Activated CD4-positive, alpha-beta T cell treated with anti-CD3 and anti-CD28 coated beads for 36 hours (primary cell): ENCODE measurements at places on chromosomes 16 and 17. TPM values are rescaled to one million over a fixed set of nuclear protein-coding genes. Genes with fewer than 3 reads are reported as not detected.

Gene CHAD
- total RNA-seq, result not detected

Gene HOXB6
- total RNA-seq, result not detected

Gene CX3CL1
- total RNA-seq, result not detected

Gene MT1F
- total RNA-seq, result 7.0 TPM

Gene CA7
- 0.16 TPM for total RNA-seq

Gene KRT24
- total RNA-seq, result not detected

- DNase-seq, result no peak
These were observed 15.6 kb downstream of the C16orf90 start for GRCh38 chr16:3479654-3480216.

DNA sequence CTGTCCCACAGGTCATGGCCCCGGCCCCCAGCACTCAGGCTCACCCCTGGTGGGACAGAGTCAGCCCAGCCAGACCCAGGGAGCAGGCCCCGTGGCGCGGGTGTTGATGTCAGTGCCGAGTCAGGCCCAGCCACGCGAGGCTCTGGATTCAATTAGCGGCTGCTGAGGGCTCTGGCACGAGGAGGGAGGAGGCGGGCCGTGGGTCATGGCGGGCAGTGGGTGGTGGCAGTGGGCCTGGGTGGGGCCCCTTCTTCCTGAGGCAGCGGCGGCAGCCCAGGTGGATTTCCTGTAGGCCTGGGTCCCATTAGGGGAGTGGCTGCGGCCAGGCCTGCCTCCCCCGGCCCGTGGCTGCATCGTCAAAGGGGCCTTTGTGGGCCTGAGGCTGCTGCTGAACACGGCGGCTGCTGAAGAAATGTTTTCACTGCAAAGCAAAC, 12.9 kb downstream of the VASN start:
- DNase-seq, result no peak

DNA sequence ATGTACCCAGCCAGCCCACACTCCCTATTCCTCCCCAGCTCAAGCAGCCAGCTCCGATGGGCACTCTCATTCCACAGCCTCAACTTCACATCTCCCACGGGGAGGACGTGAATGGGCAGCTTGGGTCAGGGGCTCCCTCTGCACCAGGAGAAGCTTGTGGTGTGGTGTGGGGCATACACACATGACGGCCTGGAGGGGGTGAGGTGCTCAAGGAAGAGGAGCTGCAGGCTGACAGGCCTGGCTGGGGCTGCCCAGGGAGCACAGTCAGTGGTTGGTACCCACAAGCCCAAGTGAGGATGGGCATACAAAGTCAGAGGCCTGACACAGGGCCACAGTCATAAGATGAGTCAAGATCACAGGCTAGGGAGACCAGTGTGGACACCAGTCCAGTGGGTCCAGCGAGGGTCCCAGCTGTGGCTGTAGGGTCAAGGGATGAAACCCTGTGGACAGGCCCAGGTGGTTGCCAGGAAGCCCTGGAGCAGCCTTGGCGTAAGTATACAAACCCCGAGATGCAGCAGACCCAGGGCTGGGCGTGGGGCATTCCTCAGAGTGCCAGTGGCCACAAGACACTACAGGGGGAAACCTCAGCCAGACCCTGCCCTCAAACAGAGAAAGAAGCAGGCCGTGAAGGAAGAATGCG, 4.4 kb downstream of the DRC3 start:
- no peak for DNase-seq

DNA sequence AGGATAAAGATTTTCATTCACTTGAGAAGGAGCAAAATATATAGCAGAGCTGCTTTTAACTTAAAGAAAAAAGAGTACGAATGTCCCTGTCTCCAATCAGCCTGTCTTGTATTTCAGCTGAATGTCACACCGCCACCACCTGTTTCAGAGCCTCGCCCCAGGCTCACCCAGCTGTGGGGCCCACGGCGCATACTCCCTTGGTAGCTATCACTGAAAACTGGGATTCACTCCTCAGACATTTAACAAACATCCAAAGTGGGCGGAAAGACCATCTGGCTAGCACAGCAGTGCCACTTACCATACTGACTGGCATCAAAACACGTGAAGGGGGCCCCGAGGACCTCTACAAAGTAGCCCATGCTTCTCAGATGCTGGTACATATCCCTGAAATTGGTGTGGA, 25.4 kb upstream of the SLC38A8 start:
- no peak for DNase-seq

- DNase-seq, result peak; percentile 87
These were observed 9.8 kb downstream of the SLC16A3 start for GRCh38 chr17:82238472-82239201.

- DNase-seq, result no peak
These were observed 1317.7 kb downstream of the CDH11 start for GRCh38 chr16:63804126-63804525.

DNA sequence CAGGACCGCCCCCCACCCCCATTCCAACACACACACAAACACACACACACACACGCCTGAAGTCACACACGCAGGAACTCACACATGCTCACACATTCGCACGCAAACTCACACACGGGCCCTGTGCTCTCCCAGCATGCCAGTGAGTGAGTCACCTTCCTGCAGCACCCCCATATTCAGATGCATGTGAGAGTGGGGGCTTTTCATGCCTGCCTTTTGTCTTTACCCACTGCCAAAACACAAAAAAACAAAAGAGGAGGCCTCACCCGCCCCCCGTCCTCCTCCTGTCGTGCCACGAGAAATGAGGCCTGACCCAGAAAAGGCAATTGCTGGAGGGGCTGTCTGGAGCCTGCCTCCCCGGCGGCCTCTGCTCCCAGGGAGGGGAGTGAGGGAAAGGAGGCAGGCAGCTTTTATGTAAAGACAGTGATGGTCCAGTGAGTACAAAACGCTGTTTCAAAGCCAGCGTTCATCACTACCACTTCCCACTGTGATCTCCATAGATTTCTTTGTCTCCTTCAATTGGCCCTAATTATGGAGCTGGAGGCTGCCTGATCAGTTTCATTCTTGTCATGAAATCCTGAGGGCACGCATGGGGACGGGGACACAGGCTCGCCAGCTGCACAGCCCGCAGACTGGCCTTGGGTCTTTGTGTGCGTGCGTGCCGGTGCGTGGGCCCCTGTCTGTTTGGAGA, 29.5 kb upstream of the GSE1 start:
- peak; percentile 28 for DNase-seq
